ENCODE measurements at places on chromosomes 1 and 21.

DNA sequence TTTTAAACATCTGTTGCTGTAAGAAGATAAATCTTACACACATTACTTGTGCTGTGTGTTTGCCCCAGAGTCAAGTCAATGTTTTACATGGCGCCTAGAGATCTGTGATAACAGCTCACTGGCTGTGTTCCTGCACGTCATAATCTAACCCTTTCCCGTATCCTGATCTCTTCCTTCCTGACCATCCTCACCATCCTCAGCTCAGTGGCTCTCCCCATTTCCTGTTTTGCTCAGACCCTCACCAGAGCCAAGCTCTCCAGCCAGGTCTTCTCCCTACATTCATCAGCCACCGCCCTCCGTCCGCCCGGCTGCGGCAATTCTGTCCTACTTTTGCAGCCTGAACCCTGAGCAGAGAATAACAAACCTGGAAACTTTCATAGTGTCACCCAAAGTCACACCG, 824.7 kb downstream of the USP25 start:
- no peak for DNase-seq

DNA sequence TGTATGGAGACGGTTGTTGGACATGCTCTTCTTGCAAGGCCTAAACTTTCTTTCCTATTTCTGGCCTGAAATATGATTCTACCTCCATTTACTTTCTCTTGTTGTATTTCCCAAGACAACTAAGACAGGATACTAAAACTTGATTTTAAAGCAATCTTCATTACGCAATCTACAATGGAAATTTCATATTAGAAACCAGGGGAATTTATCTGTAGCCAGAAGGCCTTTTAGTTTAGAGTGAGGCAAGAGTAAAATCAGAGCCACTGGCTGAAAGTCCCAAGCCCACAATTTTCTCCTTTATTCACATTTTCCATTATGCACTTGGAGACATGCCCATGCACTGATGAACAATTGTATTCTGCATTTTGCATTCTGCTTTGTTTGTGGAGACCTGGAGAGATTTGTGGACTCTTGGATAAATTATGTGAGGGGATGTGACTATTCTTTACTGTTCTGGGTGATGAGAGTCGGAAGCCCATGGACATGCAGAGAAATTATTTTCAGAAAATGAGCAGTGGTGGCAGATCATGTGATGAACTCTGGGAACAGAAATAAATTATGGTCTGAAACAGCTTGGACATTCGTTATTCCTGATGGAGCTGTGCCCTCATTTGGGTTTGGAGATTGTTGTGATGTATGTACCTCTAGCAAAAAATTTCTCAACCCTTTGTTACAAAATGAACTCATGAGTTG, 336.8 kb downstream of the SEC16B start:
- no peak for DNase-seq

- no peak for DNase-seq
Observed at GRCh38 chr1:180540697-180541594, 17.8 kb upstream of the OVAAL start.

GRCh38 chr1:172095846-172096245, 254.5 kb downstream of the DNM3 start:
- no peak for DNase-seq

- DNase-seq, result peak; percentile 10
Observed at GRCh38 chr1:228697207-228698016, 37.9 kb upstream of the RHOU start.

- DNase-seq, result peak; percentile 77
Observed at GRCh38 chr1:221620437-221621384, 121.2 kb downstream of the DUSP10 start.

GRCh38 chr1:205542367-205542766, 37.9 kb downstream of the CDK18 start:
- DNase-seq, result no peak

- no peak for DNase-seq
Observed at GRCh38 chr1:182596934-182597333, 7.3 kb downstream of the RGS16 start.

DNA sequence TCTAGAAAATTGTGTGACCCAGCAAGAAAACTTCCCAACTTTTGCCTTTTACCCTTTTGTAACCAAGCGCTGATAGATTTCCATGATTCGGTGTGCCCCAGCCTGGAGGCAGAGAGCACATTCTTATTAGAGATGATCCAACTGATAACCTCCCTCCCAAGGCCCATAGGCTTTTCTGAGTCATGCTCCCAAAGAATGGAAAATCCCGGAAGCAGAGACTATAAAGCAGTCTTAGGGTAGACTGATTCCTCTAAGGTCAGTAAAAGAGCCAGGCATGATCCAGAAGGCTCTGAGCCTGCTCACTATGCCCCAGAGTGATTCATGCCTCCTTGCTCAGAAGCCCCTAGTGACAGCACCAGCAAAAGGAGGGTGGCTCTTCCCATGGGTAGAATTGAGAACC, 4.3 kb downstream of the CAMK1G start:
- no peak for DNase-seq

DNA sequence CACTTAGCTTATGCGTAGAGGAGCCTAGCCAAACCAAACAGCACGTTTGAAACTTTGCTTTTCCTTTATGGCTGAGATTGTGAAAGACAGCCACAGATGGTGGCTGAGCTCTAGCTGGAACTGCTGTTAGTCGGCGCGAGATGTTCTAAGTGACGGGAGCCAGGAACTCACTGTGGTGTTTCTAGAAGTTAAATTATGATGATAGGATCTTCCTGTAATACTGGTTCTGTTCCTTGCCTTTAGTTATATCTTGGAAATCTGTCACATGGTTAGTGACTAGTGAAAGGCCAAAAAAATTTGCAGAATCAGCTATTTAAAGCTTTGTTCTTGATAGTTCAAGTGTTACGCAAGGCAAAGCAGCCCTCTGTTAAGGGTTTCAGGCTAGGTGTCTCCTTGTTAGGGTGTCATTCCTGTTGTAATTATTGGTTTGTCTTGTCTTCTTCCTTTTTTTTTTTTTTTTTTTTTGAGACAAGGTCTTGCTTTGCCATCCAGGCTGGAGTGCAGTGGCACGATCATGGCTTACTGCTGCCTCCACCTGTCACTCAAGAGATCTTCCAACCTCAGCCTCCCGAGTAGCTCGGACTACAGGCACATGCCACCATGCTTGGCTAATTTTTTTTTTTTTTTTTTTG, 22.6 kb downstream of the AK4 start:
- no peak for DNase-seq

DNA sequence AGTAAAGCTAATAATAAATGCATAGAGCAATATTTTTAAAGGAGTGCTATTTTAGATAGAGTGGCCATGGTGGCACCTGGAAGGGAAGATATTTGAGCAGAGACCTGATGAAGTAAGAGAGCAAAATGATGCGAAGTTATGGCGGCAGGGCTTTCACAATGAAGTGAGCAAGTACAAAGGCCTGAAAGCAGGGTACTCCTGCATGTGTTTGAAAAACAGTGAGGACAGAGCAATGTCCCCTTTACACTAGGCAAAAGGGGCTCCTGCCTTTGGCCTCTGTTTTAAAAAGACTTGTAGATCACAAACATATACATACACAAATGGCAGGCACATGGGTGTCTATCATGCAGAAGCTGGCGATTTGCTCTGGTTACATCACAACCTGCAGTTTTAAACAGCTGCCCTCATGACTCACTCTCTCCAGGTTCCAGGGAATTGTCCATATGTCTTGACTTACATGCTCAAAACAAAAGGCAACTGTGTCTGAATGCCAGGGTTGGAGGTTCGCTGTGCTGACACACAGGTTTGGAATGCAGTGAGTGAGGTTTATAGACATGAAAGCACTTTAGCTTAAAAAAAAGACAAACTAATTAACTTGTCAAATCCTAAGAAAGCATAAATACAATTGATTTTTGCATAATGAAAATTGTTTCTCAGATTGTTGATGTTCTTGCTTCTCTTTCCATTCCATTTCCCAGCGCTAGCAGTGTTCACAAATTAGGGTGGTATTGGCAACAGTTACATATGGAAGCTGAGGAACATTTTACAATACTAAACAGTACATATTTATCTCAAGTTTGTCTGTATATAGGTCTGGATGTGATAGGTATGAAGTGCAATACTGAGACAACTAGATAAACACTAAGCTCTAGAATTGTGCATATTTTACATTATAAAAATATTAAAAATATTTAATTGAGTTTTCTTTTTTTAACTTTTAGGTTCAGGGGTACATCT, 313.9 kb downstream of the BARHL2 start:
- DNase-seq, result no peak

- DNase-seq, result peak; percentile 67
Observed at GRCh38 chr1:230185076-230186001, 118.3 kb downstream of the GALNT2 start.

GRCh38 chr1:2372551-2373490, 18.5 kb downstream of the MORN1 start:
- DNase-seq, result no peak

DNA sequence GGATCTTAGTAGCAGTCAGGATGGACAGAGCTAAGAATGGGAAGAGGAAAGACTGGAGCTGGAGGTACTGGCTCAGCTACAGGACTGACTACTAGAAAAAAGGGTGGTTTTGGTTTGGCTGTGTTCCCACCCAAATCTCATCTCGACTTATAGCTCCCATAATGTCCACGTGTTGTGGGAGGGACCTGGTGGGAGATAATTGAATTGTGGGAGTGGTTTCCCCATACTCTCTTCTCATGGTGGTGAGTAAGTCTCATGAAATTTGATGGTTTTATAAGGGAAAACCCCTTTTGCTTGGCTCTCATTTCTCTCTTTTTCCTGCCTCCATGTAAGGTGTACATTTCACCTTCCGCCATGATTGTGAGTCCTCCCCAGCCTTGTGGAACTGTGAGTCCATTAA, 466.5 kb upstream of the DEPDC1 start:
- no peak for DNase-seq

DNA sequence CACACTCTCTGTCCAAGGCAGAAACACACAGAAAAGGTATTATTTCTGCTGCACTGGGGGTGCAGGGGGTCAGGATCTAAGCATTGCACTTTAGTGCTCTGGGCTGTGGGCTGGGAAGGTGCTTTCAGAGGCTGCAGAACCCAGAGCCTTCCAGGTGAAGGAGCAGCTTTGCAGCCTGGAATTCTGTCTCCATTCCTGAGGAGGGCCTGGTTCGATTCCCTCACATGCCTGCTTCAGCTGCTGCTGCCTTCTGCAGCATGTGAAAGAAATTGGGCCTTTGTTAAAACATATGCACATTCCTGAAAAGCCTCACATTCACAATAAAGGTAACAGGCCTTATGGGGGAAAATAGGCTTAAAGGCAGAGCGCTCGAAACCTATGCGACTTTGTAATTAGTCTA, 35.9 kb downstream of the VTCN1 start:
- no peak for DNase-seq

DNA sequence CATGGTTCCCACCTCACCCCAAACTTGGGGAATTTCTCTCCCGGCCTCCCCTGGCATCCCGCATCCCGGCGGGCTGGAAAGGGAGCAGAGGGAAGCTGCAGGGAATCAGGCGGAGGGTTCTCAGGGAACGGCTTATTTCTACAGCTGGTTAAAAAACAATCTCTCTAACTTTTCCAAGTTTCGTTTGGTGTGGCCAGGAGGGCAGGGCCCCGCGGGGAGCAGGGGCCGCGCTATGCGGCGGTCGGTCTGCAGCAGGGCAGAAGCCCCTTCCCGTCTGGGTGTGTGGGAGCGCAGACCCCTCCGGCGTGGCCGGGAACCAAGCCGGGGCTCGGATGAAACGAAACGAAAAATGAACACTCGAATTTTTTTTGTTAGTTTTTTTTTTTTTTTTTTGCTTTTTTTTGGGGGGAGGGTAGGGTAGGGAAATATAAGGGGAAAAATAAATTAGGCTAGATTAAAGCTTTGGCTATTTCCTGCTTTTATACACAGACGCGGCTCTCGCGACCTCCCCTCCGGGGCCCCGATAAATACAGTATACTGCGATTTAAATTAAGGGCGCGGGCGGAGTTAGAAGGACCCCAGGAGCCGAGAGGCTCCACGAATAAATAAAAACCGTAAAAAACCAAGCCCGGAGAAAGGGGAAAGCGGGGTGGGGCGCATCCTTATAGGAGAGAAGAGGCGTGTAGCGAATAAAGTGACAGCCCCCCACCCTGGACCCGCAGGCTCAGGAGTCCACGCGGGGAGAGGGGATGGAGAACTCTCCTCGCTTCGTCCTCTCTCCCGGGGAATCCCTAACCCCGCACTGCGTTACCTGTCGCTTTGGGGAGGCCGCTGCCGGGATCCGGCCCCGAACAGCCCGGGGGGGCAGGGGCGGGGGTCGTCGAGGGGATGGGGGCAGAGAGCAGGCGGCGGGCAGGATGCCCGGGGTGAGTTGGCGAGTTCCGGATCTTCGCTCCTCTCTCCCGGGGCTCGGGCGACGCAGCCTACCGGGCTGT, 2.1 kb downstream of the POU3F1 start:
- no peak for DNase-seq

DNA sequence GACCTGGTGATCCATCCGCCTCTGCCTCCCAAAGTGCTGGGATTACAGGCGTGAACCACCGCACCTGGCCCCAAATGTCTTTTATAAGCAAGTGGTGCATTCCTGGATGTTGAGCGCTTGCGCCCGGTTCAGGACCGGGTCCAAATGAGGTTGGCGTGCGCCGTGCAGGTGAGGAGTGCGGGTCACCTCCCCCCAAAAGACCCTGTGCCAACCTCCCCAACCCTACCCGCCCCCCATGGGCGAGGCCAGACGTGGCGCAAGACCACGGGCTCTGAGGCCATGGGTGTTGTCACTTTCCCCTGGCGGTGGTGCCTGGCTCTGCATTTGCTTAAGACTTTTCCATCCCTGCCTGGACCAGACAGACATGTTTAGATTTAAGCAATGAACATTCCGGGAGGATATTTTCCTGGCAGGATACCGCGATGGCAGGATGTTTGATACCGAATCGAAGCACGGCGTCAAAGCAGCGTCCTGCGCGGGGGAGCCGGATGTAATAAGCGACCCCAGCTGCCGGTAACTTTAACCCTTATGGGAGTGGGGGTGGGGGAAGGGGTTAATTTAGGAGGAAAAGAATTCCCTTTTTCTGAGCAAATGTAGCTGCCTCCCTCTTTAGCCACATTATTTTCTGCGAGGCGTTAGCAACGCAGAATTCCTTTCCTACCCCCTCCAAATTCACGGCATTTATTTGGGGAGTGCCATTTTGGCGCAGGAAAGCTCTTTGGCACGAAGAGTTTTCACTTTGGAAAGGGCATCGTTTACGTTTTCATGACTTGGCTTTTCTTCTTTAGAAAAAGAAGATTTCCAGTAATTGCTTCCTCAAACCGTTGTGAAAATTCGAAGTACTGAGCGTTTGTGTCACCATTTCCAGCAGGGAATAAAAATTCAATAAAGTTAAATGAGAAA, 27.8 kb upstream of the RNF187 start:
- peak; percentile 75 for DNase-seq

DNA sequence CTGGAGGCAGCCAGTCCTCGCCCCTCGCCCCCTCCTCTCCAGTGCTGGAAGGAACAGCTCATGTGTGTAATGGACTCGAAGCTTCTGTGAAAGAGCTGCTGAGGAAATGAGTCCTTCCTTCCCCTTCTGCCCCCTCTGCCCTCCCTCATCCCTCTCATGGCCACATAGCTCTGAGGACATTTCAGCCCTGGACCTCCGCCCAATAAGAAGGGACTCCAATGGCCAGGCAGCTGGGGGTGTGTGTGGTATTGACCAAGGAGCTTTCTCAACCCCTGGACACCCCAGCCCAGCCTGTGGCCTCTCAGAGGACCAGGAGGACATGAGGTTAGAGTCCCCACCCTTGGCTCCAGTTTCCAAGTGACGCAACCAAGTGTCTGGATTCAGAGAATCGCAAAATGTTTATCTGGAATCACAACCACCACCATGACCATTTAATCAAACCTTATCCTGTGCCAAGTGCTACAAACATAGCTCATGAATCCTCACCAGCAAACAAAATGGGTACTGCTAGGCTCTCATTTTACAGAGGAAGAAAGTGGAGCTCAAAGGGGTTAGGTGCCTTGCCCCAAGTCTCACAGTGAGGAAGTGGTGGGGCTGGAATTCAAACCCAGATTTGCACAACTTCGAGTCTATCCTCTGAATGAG, 47.8 kb upstream of the ECE1 start:
- peak; percentile 67 for DNase-seq

- no peak for DNase-seq
Observed at GRCh38 chr1:168477792-168478191, 66.0 kb downstream of the XCL2 start.
